Cerebellum (tissue), 4 donors: ENCODE measurements at places on chromosomes 3 and 15. TPM values are rescaled to one million over a fixed set of nuclear protein-coding genes. Genes with fewer than 3 reads are reported as not detected.

GAP43 gene
- 125 TPM for total RNA-seq

PLAAT1 gene
- 6.1 TPM for total RNA-seq

GRCh38 chr3:1423566-1424089 is 330.8 kb downstream of the CNTN6 start:
- DNase-seq = no peak

GRCh38 chr3:105532251-105532650 is 165.5 kb downstream of the ALCAM start:
- DNase-seq = no peak

- DNase-seq = no peak
These were observed 58.4 kb upstream of the DCUN1D1 start for GRCh38 chr3:183038757-183039156.

- DNase-seq = no peak
These were observed 6.1 kb upstream of the AP2M1 start for GRCh38 chr3:184168363-184169120.

DNA sequence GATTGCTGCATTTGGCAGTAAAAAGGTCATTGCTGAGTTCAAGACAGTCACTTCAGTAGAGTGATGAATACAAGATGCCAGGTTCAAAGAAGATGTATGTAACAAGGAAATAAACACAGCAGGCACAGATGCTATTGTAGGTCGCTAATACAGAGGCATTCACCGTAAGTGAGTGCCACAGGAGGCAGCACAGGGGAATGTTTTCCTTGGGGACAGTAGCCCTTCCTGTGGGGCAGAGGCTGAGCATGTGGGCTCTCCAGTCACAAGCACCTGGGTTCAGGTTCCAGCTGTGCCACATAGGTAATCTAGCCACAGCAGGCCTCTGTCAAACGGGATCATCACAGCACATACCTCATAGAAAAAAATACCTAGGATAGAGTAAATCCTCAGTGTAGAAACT is 86.3 kb downstream of the RSL24D1 start:
- DNase-seq = no peak

DNA sequence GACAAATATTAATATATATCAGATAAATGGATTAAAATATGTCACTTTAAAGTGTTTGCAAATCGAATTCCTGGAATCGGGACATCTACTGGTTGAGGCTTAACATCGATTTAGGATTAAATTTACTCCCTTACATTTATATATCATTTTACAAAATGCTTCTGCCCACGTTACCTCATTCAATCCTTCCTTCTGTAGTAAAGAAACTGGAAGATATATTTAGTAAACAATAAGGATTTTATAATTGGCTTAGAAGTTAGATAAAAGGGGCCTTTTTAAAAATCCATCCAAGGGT is 1.3 kb downstream of the CLPX start:
- DNase-seq = no peak
